ENCODE measurements at places on chromosomes 3 and 15.
A peak's percentile ranks its signal among the peaks of the same experiment; 100 is the strongest.

- DNase-seq, result no peak
These were observed 110.2 kb downstream of the ATP1B3 start for GRCh38 chr3:141986548-141987107.

GRCh38 chr15:63672369-63672768, 75.2 kb downstream of the FBXL22 start:
- DNase-seq, result no peak

- DNase-seq, result peak; percentile 68
These were observed 567 bp downstream of the PFN2 start for GRCh38 chr3:149969940-149970715.

- DNase-seq, result no peak
These were observed 31.7 kb upstream of the ST8SIA2 start for GRCh38 chr15:92362001-92362350.
